ENCODE measurements at places on chromosomes 6 and 20. TPM values are rescaled to one million over a fixed set of nuclear protein-coding genes. Genes with fewer than 3 reads are reported as not detected.

COL9A3 gene
- not detected for total RNA-seq

KIF6 gene
- not detected for total RNA-seq

SDCBP2 gene
- total RNA-seq: 3.2 TPM

DNA sequence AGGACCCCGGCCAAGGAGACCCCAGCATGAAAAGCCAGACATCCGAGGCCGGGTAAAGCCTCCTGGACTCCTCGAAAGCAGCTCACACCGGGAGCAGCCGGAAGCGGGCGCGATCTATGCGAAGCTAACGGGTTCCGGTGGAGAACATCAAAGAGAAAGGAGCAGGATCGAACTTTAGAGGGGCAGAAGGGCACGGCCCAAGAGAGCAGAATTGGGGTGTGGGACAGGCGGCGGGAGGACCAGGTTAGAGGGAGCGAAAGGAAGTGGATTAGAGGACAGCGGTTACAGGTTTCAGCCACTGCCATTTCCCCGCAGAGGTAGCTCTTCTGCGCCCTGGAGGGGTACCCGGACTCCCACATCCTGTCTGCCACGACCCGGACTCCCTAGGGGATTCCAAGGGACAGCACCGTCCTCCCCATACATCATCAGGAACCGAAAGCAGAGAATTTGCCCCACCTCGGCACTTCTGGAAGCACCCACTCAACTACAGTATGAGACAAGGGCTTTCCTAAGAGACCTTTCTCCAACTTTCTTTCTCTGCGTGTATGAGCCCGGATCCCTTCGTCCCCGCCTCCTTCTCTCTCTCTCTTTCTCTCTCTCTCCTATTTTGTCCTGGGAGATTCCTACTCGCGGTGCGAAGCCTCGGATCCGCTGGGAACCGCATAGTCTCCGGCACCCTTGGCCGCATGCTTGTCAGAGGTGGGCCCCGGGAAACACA, 507 bp upstream of the VGLL2 start:
- no peak for DNase-seq

DNA sequence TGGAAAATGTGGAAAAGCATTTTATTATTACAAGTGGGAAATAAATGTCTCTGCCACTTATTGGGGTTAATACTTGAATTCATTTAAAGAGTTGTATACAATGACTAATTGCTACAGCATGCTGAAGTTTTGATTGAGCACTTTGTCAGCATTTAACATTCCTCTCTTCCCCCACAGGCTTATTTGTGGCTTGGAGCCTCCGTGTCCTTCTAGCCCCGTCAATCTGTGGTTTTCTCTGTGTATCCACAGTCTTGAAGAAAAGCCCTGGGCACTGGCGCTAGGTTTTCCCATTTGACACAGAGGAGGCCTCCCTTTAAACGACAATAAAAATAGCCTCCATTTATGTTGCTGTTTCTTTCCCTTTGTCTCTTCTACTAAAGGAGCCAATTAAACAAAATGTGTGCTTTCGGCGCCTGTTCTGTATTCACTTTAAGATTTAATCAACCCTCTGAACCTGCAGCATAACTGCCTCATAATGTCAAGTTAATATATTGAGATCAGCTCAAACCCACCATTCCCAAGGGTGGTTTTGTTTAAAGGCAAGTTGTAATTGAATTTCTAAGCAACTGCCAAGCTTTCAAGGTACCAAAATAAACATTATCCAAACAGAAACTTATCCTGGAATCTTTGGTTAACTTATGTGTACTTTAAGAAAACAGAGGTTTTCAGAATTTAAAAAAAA, 326.6 kb upstream of the RNF24 start:
- DNase-seq: no peak

GRCh38 chr20:64142590-64142989, 21.7 kb upstream of the MYT1 start:
- DNase-seq: no peak

GRCh38 chr6:92849636-92850035, 569.7 kb downstream of the EPHA7 start:
- DNase-seq: no peak

DNA sequence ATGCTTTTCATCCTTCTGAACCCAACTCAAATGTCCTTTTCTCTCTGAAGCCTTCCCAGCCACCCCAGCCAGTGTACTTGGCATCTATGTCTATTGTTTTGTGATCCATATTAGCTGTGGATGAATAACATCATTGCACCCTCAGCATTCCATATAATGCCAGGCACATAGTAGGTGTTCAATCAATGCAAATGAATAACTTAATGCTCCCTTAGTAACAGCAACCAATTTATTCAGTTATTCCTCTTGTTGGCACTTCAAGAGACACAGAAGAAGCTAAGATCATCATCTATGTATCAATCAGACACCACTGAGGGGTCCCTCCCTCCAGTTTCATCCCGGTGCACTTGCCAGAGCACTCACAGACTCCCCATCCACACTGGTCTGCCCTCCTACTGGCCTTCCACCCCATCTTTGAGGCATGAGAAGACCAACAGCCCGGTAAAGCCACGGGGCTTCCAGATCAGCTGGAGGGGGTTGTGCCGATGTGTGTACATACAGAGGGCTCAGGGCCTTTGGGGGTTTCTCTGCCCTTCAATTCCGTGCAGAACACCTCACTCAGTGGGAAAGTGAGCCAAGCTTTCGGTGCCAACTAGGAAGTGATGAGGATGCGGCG, 2.4 kb upstream of the TAF8 start:
- DNase-seq: no peak

DNA sequence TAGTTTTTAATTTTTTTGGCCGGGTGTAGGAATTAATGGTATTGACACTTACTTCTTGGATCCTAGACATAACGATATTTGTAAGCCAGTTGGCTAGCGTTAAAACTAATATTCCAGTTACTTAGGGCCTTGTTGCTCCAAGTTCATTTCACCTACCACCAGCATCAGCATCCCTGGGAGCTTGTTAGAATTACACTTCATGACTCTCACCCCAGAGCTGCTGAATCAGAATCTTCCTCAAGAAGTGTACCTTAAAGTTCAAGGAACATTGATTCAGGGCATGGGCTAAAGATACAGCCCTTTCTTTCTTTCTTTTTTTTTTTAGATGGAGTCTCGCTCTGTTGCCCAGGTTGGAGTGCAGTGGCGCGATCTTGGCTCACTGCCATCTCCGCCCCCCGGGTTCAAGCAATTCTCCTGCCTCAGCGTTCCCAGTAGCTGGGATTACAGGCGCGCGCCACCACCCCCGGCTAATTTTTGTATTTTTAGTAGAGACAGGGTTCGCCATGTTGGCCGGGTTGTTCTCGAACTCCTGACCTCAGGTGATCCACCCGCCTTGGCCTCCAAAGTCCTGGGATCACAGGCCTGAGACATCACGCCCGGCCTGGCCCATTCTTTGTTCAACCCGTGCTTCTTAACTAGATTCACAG, 1.1 kb downstream of the SLX4IP start:
- no peak for DNase-seq

DNA sequence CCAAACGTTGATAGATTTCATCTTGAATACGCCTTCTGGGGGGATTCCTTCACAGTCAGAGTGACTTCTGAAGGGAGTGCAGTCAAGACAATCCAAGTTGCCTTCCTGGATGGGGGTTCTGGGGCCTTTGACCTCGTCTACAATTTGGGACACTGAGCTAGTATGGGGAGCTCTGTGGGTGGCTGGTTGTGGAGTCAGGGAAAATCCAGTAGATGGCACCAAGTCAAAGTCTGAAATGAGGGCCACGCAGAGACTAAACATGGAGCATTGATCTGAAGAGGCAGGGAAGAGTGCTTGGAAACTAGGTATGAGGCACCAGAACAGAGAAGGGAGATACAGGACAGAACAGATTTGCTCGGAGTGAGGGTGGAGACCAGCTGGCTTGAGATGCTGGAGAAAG, 43.6 kb upstream of the CCN6 start:
- DNase-seq: no peak

GRCh38 chr6:156562019-156562418, 215.2 kb upstream of the ARID1B start:
- no peak for DNase-seq

DNA sequence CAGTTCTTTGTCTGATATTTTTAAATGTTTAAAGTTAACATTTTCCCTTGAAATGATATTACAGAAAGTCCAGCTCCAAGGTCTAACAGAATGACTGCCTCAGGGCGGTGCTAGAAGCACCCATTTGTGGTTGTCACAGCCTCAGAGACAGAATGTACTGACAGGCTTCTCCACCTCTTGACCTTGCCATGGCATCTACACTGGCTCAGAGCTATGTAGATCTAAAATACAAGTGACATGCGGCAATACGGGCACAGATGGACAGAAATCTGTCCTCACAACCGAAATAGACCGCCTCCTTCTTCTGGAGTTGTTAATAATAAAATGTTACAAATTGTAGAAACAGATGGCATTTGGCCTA, 167.2 kb upstream of the THEMIS start:
- no peak for DNase-seq

- DNase-seq: no peak
Measured at GRCh38 chr6:159761129-159761872, 544 bp upstream of the ACAT2 start.

All from activated CD4-positive, alpha-beta memory T cell treated with anti-CD3 and anti-CD28 coated beads, Interleukin-2, amount 10 ng/mL, durations not matched to agents 7 days and 5 days (primary cell).